ENCODE measurements at places on chromosomes 13 and 19.
A peak's percentile ranks its signal among the peaks of the same experiment; 100 is the strongest.

- DNase-seq = no peak
These were observed 53.6 kb downstream of the TDRD12 start for GRCh38 chr19:32773126-32773525.

- no peak for DNase-seq
These were observed 72.3 kb upstream of the C1QTNF9B start for GRCh38 chr13:23969647-23970046.

DNA sequence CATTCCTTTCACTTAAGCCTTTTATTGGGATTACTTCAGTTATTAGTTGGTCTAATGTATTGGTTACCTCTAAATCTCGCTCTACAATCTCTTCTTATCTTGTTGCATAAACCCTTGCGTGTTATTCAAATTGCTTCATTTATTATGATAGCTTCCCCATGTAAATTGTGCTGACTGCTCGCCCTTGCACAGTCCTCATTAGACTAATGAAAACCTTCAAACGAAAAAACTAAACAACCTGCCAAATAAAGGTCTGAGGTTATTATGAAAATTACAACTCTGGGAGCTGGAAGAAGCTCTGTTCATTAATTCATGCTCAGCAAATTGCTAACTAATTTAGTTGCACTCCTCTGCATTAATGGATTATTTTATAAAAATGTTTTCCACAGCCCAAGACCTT is 320.1 kb downstream of the DACH1 start:
- DNase-seq = no peak

DNA sequence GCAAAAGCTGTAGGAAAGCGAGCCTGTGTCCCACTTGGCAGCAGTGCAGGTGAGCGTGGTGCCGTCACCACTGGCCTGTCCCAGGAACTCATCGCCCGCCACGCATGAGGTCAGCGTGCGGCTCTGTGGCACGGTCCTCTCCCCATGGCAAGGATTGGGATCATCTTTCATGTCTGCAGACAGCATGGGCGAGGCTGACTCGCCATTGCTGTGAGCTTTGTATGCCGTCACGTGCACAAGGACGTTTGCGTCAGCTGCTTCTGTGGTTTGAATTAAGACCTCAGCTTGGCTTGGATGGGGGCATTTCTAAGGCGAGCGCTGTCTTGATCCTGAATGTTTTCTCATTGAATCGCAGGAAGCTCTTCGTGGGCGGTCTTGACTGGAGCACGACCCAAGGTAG is 9.8 kb downstream of the DAZAP1 start:
- no peak for DNase-seq

DNA sequence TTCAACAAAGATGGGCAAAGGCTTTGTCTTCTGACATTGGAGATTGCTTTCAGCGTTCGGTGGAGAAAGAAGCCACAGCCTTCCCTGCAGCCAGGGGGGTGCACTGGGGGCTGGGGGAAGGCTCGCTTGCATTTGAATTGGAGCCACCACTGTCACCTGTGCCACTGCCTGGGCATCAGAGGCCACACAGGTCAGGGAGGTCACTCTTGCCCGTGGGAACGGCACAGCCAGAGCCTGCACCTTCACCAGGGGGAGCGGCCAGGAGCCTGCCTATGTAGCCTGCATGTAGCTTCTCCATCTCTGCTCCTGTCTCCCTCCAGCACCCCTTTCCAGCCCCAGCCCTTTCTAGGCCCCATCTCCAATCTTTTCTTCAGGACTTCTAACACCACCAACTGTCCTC is 43.7 kb upstream of the KCTD15 start:
- no peak for DNase-seq

GRCh38 chr19:53874606-53874990 is 6.9 kb downstream of the MYADM start:
- DNase-seq = no peak

GRCh38 chr13:94617389-94618000 is 15.8 kb downstream of the GPR180 start:
- DNase-seq = no peak

DNA sequence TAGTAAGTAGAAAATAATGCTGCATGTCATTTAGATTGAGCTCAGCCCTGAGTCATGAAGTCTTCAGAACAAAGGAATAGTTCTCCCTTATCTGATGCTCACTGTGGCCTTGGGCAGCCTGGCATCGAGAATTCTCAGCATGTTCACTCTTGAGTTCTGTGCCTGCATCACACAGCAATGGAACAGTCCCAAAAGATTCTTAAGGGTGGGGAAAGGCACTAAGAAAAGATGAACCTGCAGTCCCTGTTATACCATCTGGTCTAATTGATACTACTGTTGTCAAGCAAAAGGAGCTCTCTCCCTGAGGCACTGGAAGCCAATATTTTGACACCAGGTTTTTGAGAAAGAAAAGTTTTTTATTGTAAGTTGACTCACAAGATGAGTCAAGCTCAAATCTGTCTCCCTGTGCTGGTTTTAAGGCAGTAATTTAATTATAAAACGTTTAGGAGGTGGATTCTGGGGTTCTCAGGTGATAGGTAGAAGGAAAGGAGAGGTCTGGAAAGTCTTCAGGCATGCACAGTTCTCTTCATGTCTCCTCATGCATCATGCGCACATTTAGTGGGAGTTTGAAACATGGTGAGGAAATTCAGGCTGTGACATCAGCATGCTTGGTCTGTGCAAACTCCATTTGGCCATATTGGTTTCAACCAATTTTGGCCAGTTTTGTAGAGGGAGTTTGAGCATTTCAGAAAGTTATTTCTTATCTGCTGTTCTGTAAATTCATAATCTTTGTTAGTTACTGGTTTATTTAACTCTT is 38.1 kb upstream of the ZNF766 start:
- DNase-seq = peak; percentile 26

- DNase-seq = no peak
These were observed 232.5 kb downstream of the GPC5 start for GRCh38 chr13:91630946-91631345.

- no peak for DNase-seq
These were observed 1.7 kb downstream of the FCGRT start for GRCh38 chr19:49514151-49514550.

DNA sequence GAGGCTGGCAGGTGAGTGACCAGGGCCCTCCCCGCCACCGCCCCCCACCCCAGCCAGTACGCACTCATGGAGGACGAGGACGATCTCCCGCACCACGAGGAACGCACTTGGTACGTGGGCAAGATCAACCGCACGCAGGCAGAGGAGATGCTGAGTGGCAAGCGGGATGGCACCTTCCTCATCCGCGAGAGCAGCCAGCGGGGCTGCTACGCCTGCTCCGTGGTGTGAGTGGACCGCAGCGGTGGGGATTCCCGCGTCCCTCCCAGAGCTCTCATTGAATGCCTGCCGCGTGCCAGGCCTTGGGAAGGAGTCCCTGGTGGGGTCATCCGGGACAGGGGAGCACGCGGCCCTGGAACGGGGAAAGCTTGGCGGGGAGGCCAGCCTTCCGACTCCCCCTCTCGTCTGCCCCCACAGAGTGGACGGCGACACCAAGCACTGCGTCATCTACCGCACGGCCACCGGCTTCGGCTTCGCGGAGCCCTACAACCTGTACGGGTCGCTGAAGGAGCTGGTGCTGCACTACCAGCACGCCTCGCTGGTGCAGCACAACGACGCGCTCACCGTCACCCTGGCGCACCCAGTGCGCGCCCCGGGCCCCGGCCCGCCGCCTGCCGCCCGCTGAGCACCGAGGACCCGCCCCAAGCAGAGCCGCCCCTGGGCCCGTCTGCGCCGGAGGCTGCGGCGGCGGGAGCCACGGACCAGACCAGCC is 4.8 kb upstream of the IFI30 start:
- DNase-seq = no peak

DNA sequence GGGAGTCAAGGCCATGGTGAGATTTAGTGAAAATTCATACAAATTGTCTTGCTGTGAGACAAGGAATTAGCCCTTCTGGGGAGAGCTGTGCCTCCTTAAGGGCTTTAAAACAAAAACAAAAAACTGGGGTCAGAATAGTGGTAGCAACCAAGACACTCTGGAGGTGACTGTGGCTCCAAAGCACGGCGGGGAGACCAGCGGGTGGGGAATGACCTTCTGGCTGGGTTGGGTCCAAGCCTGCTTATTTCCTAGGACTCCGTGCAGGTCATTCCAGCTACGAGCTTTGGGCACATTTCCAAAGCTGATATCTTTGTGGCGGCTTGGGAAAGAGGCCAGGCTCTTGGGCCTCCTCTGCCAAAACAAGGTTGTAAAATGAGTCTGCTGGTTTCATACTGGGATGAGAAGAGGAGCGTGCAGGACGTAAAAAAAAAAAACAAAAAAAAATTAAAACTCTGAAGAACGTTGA is 348.3 kb downstream of the UQCRFS1 start:
- DNase-seq = no peak

- DNase-seq = no peak
These were observed 112.9 kb upstream of the PEG3 start for GRCh38 chr19:56953470-56953869.

- no peak for DNase-seq
These were observed 343.1 kb downstream of the MZT1 start for GRCh38 chr13:72384186-72384823.

DNA sequence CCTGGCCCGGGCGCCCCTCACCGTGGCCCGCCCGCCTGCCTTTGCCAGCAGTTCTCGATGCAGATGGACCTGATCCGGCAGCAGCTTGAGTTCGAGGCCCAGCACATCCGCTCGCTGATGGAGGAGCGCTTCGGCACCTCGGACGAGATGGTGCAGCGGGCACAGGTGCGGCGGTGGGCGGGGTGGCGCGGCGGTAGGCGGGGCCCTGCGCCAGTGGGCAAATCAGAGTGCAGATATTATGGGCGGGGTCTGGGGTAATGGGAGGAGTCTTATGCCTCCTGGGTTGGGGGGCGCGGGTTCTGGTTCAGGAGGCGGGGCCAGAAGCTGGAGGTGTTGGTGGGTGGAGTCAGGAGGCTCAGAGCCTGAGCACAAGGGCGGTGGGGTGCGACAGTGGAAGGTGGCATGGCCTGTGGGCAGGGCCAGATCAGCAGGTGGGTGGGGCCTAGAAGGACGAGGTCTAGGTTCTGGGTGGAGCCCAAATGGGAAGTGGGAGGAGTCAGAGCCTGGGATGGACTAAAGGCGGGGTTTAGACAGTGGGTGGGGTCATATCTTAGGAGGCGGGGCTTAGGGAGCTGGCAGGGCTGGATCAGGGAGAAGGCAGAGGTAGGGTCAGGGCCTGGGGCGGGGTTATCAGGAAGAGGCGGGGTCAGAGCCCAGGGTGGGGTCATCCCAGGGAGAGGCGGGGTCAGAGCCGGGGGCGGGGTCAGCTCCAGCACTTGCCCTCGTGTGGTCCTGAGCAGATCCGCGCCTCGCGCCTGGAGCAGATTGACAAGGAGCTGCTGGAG is 5.6 kb downstream of the APC2 start:
- DNase-seq = no peak

All from keratinocyte (primary cell).